ENCODE measurements at places on chromosomes 5 and 9.

DNA sequence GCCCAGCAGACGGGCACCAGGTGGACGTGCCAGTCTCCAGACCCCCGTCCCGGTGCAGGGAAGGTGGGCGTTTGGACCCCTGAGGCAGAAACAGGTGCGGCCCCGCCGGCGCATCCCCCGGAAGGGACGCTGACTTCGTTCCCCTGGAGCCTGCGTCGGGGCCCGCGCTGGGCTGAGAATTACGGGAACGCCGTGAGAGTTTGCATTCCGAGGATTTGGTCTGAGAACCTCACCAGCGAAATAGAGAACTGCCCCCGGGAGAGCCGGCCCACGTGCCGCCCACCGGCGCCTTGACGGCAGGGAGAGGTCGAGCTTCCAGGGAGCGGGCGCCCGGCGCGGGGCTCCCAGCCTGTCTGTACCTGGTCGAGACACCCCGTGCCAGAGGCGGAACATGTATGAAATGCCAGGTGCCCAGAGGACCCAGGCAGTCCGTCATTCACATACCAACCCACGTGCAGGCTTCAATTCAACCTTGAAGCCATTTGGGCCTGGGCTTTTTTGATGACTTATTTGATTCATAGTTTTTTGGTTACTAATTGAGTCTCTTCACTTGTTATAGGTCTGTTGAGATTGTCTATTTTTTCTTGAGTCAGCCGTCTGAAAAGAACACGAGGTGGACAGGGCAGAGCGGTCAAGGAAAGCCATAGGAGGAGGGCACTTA, 877 bp upstream of the CAMSAP1 start:
- DNase-seq = no peak

DNA sequence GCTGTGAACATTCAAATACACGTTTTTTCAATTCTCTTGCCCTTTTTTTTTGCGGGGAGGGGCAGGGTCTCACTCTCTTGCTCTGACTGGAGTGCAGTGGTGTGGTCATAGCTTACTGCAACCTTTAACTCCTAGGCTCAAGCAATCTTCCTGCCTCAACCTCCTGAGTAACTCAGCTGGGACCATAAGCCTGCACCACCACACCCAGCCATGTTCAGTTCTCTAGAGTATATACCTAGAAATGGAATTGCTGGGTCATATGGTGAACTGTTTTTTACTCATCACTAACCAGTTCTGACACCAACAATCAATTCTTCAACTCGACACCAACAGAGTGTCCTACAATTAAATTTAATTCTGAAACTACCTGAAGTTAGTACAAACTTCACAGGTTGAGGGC, 85.5 kb upstream of the ZNF169 start:
- DNase-seq = no peak

GRCh38 chr9:69044240-69045219, 9.0 kb downstream of the FXN start:
- no peak for DNase-seq

GRCh38 chr9:113618836-113619490, 155.4 kb downstream of the RGS3 start:
- DNase-seq = no peak

GRCh38 chr9:124010665-124011321, 775 bp upstream of the LHX2 start:
- no peak for DNase-seq

DNA sequence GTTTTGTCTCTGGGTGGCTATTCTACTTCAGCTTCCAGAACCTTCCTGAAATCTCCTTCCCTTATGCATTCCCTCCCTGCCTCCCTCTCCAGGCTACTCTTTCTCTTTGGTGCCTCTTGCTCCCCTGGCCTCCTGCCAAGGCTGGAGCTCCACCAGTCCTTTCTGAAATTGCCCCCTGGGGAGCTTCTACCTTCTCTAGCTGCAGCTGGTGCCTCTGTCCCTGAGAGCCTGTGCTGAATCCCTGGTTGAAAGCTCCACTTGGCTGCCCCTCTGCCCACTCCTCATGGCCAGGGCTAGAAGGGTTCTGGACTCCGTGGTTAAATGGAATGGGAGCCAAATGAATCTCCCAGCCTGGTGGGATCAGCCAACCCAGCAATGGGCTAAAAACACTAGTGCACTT, 80.1 kb downstream of the COL15A1 start:
- no peak for DNase-seq

DNA sequence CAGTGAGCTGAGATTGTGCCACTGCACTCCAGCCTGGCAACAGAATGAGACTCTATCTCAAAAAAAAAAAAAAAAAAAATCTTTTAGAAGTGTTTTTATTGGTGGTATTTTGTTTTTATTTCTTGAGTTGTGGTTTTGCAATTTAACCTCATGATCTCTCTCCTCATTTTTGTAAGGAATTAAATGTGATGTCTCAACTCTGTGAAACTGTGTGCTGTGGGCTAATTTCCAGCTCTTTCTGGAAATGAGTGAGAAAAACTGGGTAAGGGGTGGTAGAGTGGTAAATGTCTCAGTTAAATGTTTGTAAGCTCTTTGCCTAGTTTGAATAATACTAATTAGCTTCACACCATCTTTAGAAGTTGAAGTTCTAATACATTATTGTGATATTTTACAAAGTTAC, 29.0 kb downstream of the ACO1 start:
- DNase-seq = no peak

GRCh38 chr9:134626571-134627416, 14.8 kb upstream of the COL5A1 start:
- DNase-seq = no peak

All from hematopoietic multipotent progenitor cell (in vitro differentiated cells).